NCI-H1930 (cell line): ENCODE measurements at places on chromosomes 2 and 18.

GRCh38 chr2:7020468-7020867, 103.3 kb downstream of the RNF144A start:
- DNase-seq, result no peak

DNA sequence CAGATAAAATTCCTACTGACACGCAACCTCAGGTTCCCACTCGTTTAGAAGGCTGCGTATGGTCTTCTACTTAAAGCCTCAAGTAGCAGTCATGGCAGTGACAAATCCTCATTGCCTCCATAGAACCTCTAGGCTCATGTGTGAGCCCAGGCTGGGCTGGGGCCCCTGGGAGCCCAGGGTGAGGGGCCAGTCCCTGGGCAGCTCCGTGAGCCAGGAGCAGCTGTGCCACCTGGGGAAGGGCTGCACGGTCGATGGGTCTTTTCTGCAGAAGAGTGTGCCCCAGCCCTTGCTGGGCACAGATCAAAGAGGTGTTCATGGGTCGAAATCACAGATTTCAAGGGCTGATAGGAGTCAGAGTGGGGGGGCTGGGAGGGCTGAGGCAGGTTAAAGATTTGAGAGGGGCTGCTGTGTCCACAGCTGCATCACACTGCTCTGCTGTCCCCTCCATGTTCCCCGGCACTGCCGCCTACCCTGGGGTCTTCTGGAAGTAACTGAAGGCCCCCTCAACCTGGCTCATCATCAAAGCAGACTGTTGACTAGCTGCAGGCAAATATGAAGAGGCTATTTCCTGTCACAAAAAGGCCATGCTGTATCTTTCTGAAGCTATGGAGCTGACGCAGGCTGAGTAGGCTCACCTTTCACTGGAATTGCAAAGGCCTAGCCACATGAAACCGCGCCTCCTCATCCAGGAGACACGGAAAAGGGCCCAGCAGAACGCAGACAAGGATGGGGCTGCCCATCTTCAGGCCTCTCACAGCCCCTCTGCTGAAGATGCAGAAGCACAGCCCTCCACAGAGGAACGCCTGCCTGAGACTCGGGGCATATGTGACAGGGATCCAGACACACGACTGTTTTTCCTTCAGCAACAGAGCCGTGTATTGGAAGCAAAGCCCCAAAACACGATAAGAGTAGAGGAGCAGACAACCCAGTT, 35.7 kb upstream of the ALPP start:
- DNase-seq, result no peak

GRCh38 chr2:226483745-226484619, 315.6 kb downstream of the IRS1 start:
- DNase-seq, result no peak

DNA sequence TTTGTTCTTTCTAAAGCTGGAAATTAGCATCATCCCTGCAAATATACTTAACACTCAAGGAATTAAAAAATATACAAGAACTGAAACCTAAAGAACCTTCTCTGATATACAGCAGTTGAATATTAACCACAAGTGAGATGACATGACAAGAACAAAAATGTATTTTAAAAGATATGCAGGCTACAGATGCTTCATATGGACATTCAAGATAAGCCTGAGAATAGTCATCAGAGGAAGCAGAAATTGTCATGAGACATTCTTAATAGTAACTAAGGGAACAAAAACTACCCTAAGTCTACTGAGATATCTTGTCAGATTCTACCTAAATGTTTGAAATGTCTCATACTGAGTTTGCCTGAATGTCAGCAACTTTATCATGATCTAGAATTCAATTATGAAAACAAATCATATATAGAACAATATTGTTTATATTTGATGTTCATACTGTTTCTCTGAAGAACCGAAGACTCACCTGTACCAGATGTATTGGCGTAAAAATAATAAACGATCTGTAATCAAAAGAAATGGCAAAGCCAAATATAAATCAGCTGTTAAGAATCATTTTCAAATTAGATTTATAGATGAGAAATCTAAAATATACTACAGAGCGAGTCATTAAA, 4.7 kb downstream of the NBAS start:
- DNase-seq, result no peak

- DNase-seq, result no peak
Measured at GRCh38 chr18:39805218-39805617, 2149.8 kb upstream of the PIK3C3 start.

DNA sequence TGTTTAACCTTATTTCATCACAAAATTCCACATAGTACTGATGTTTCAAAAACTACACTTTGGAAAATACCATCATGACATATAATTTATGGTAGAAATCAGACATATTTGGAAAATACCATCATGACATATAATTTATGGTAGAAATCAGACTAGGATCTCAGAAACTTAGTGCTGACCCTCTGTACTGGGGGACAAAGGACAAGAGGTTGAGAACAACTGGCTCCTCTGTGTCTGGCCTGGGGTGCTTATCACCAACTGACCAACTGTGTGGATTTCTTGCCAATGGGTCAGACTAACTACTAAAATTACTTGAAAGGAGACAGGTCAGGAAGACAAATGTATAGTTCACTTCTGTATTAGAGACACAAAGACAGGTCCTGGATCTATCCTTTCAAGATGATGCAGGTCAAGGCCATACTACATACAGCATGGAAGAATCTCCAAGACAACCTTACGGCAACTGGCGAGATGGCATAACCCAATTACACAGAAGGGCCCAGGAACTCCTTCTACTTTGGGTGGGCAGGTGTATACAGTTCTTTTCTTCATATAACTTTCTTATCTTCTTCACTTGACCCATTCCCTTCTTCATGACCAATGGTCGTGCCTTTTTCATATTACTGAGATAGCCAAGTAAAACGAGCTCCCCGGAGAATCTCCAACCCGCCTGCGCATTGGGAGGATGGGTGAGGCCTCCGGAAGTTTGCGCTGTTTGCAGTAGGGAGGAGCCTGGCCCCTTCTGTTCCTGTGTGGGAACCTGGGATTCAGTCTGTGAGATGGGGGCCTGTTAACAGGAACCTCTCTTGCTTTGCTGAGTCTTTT, 290.5 kb downstream of the AGPS start:
- no peak for DNase-seq

DNA sequence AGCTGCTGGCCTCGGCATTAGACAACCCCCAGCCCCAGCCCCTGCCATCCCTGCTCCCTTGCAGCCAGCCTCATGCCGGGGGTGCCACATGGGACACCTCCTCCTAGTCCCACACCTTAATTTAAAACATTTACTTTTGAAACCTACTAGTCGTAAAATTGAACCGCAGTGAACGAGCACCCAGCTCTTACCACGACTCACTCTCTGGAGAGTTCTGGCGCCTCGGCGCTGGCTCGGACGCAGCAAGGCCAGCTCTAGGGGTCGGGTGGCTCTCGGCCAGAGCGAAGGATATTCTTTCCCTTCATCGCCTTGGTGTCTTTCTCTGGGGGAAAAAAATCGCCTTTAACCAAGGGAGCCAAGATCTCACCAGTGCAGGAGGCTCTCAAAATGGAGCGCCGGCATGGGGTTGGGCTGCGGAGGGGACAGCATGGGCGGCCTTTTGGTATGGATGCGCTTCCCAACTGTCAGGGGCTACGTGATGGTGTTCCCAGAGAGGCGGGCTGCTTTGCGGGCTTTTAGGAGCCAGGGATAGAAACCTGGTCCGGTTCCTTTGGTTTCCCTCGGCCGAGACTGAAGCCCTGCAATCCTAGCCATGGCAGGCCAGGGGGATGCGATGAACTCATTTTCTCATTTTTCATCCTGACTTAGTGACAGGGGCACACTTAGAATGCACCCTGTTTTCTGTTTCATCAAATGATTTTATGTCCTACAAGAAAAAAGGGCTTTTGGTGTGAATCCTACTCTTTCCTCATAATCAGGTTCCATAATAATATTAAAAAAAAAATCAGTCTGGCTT, 2.0 kb downstream of the HPCAL1 start:
- no peak for DNase-seq

GRCh38 chr2:30747206-30747605, 60.0 kb downstream of the CAPN13 start:
- no peak for DNase-seq

GRCh38 chr2:96913398-96914202, 43.7 kb upstream of the SEMA4C start:
- no peak for DNase-seq

DNA sequence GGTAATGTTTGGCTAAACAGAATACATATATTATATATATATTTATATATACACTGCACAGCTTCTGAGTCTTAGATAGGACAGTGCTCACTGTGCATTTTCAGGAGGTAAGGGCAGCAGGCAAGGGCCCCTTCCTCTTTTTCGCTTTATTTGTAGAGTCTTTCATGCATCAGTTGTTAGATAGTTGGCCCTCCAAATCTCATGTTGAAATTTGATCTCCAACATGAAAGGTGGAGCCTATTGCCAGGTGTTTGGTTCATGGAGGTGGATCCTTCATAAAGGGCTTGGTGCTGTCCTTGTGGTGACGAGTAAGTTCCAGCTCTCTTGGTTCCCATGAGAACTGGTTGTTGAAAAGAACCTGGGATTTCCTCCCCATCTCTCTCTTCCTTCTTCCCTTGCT, 48.1 kb downstream of the TSN start:
- no peak for DNase-seq

GRCh38 chr2:29187926-29188325, 72.7 kb downstream of the CLIP4 start:
- no peak for DNase-seq

DNA sequence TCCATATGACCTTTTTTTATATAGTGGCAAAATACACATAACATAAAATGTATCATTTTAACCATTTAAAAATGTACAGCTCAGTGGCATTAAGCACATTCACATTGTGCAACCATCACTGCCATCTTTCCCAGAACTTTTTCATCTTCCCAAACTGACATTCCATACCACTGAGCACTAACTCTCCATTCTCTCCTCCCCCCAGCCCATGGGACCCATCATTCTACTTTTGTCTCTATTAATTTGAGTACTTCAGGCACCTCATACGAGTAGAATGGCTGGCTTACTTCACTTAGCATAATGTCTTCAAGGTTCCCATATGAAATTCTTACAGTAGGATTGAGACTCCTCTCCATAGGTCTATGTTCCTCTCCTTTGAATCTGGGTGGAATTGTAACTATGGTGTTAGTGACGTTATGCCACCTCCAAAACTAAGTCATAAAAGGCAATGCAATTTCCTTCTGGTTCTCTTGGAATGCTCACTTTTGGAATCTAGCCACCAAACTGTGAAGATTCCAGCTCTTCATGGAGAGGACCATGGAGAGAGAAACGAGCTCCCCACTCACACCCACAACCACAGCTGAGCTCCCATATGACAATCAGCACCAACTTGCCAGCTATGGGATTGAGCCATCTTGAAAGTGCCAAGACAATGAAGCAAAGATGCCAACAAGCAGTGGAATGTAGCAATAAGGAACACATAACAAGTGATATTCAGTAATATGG, 9.8 kb upstream of the DNAJC27 start:
- DNase-seq, result no peak

DNA sequence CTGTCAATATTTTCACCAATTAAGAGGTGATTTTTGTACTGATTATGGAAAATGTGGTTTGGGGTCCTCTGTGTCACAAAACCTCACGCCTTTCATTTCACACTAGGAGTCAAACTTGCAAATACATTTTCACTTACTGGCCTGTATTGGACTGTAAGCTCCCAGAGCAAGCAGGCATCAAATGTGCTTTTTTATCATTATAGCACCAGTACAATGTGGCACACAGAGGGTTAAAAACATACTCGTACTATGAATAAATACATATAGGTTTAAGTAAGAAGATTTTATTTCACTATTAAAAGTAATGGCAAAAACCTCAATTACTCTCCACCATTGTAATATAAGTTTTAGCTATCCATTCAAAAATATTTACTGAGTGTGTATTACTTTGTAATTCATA, 56.7 kb downstream of the ABCB11 start:
- no peak for DNase-seq

DNA sequence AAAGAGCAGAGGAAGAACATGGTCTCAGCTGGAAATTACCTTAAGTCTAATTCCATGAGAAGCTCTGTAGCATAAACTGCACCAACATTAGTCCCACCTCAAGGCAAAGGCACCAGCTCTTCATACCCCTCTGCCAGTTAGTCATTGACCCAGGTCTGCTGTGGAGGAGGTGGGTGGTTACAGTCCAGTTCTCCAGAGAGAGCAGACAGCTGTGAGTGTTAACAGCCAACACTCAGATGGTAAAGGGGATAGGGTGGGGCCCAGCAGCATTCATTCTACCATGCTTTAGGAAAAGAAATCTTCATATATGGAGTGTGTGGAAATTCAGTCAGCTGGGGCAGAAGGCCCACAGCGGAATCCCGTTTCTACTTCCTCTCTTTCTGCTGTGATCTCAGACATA, 159.7 kb upstream of the FBXO11 start:
- DNase-seq, result no peak

DNA sequence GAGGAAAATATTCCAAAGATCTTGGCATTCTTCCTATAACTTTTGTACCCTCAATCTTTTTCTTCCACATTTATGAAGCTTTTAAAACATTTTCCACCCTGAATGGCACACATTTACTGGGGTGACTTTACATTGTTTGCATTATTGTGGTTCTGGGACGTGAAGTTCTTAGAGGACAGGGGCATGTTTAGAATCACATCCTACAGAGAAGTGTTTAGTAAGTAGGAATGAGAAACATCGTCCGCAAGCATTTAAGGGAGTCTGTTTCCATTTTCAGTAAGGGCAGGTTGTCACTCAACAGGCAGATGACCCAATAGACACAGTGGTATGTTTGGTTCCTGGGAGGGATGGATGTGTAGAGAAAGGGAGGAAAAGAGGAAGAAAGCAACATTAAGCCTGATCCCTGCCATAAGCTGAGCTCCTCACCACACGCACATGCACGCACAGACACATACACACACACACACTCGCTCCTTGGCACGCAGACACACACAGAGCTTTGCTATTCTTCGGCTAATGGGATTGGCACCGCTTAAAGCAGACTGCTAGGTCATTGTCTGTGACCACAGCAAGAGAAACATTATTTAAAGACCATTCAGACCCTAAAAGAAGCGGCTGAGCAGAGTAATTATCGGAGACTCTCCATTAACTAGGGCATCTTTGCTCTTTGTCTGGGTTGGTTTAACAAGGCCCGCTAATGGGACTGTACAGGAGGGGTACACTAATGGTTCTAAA, 14.2 kb upstream of the PLEKHM3 start:
- no peak for DNase-seq

DNA sequence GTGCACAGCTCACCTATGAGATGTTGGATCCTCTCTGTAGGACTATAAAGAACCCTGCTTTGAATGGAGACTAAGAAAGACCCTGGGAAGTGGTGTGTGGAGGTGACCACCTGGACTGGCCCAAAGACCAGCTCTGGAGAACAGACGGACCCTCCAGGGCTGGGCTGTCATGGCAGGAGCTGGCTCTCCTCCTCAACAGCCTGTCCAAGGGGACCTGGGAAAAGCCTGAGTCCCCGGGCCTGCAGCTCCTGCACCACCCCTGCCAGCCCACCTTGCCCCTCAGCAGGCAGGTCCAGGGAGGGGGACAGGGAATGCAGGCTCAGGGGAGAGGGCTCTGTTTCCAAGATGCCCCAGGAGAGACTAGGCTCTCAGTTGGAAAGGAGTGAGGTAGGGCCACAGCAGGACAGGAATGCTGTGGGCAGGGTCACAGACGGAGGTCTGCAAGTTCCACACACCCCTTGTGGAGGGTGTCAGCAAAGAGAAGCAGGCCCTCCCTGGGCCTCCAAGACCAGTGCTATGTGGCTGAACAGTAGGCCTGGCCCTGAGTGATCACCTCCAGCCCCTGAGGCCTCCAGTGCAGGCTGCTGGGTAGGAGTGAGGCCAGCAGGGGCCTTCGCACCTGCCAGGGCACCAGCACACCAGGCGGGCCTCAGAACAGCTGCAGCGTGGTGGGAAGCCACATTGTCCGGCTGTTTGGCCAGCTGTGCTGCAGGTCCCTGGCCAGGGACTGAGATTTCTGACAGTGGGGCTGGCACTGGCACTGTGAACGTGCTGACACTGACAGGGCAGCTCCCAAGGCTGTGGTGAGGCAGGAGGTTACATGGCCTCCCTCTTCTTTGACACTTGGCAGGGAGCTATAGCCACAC, 86.4 kb upstream of the OTOS start:
- DNase-seq, result no peak
